RPMI8226 (cell line): ENCODE measurements at places on chromosomes 4 and X.

DNA sequence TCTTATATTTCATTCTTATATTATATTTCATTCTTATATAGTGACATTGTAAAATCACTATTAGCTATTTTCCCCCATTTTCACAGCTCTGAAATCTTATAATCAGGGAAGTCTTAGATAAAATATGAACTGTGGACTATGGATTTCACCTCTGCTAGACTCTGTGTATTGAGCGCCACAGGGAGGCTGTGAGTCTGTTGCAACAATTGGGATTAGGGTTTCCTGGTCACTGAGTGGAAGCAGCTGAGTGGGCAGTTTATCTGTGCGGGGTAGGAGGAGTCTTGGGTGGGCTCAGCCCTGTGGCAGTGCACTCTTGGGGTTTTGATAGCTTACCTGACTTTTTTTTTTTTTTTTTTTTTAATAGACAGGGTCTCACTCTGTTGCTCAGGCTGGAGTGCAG lies 249.5 kb downstream of the PTTG2 start:
- no peak for DNase-seq

DNA sequence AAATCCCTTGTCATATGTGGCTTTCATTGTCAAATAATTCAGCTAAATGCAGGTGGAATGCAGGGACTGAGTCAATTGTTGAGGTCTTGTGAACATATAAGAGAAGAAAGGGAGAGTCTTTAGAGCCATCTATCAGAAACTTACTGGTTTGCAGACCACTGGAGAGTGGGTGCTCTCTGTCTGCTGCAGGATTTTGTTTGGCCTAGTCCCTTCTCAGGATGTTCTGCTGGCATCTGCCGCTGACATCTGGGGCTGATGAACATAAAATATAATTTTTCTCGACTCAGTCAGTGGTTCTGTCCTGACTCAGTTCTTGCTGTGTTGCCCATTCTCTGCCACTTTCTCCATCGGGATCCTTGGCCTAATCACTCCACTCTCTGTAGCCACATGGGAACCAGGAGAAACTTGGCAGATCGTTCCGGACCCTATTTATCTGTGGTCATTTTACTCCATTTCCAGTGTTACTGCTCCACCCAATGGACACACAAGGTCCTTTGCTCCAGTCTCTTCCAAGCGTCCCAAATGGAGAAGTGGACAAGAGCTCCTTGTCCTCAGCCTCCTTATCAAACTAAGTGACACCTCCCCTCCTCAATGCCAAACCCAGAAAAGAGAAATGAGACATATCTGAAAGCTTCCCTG lies 436.2 kb downstream of the FAT4 start:
- DNase-seq = no peak

GRCh38 chr4:69702201-69702600 lies 49.2 kb upstream of the UGT2A1 start:
- DNase-seq = no peak

DNA sequence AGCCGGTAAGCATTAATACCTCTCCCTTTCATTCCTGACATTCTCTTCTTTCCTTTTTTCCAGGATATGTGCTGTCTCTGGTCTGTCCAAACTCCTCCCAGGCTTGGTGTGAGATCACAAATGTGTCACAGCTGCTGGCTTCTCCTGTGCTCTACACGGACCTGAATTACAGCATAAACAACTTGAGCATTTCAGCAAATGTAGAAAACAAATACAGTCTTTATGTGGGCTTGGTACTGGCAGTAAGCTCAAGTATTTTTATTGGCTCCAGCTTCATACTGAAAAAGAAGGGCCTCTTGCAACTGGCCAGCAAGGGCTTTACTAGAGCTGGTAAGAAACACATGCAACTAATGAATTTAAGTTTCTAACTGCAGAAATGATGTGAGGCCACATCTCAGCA lies 8.4 kb downstream of the NIPAL1 start:
- no peak for DNase-seq

DNA sequence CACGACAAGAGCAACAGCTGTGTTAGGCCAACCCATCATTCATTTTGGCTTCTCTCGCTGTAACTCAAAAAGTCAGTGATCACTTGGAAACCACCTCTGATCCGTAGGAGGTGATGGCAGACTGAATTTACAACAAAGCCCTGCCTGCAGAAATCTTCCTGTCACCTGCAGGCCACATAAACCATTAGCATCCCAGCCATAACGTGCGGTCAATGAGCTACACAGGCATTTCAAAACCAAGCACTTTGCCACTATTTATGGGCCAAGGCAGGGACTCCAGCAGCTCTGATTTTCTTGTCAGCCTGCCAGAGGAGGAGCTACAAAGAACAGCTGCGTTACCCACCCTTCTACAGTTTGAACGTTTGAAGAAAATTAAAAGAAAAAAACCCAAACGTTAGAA lies 228.1 kb upstream of the PPARGC1A start:
- DNase-seq = no peak

DNA sequence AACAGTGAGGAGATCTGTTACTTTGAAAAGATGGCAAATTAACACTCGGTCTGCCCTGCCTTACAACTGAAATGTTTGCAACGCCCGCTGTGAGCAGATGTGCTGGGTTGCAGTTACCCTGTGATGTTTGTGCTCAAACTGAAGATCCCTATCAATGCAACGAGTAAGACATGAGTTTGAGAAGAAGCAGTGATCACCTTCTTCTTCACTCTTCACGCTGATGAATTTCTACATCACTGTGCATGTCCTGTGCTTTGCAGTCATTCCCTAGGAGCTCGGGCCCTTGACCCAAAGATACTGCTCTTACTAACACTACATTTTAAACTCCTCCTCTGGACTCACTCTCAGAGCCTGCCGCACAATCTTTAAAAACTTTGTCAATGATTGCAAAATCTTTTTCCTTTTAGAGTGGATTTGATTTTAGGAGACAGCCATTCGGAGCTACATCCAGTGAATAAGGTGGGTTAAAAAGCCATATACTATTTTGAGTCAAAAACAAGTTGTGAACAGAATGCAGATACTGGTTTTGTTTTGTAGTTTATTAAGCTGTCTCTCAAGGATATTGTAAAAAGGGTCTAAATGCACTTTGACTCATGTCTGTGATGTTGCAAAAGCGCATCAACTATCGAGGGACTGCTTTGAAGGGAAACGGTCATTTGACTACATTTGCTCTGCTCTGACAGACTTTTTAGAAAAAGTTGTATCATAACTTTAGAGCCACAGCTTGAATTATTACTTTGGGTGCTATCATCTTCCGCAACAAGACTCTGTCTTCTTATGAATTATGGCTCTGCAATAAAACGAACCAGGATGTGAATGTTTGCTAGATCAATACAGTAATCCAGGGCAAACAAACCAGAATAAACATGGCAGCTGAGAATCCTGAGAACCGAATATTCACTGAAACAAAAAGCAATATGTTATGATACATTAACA lies 5.7 kb upstream of the RHOH start:
- DNase-seq = peak; percentile 53

DNA sequence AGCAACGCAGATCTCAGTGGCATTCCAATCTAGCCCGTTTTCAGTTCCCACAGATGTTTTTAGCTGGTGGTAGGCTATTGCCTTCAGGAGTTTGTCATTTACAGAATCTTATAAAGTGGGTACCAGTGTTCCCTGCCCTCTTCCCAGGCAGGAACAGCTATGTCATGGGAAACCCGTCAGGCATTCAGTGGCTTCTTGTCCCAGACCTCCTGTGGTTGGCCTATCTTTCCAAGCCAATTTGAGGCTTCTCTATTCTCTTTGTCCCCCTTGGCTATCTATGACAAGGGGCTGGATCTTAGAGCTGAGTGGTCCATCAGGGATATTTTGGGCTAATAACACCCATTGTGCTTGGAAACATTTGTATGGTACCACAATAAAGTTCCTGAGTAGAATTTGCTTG lies 33.6 kb upstream of the RPL34 start:
- no peak for DNase-seq

GRCh38 chr4:33060674-33061542 lies 2340.7 kb downstream of the PCDH7 start:
- peak; percentile 30 for DNase-seq

GRCh38 chrX:131394384-131394783 lies 105.3 kb upstream of the IGSF1 start:
- peak; percentile 75 for DNase-seq

DNA sequence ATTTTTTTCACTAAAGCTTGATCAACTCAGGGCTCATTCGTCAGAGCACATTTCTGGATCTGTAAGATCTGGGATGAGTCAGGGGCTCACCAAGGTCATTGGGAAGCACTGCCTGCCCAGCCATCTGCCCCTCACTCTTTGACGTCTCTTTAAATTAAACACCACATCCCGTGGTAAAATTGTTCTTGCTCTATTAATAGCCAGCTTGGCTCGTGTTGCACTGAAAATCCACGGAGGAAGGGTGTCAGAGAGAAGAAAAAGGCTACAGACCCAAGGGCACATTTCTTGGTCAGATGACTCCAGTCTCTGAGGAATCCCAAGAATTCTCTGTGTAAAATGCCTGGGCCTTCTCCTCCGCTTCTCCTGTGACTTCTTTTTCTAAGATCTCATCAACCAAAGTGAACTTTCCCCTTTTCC lies 45.7 kb upstream of the GATB start:
- DNase-seq = no peak

GRCh38 chrX:115940888-115941332 lies 229.6 kb upstream of the AGTR2 start:
- peak; percentile 91 for DNase-seq

DNA sequence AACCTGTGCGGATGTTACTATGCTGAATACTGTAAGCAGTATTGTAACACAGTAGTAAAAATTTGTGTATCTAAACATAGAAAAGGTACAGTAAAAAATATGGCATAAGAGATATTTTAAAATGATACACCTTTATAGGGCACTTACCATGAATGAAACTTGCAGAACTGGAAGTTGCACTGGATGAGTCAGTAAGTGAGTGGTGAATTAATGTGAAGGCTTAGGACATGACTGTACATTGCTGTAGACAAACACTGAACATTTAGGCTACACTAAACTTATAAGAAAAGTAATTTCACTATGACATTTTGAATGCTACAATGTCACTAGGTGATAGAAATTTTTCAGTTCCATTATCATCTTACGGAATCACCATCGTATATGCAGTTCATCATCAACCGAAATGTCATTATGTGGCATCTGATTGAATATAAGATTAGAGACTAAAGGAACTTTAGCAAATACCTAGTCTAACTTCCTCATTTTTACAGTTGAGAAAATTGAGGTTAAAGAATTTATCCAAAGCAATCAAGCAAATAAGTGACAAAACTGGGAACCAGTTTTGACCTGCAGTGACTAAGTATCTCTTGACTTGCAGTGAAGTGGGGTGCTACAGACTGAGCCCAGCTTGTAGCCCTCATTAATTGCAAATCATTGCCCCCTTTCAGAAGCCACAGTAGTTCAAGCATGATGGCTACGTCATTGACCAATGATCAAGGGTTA lies 55.3 kb downstream of the EGF start:
- DNase-seq = no peak

DNA sequence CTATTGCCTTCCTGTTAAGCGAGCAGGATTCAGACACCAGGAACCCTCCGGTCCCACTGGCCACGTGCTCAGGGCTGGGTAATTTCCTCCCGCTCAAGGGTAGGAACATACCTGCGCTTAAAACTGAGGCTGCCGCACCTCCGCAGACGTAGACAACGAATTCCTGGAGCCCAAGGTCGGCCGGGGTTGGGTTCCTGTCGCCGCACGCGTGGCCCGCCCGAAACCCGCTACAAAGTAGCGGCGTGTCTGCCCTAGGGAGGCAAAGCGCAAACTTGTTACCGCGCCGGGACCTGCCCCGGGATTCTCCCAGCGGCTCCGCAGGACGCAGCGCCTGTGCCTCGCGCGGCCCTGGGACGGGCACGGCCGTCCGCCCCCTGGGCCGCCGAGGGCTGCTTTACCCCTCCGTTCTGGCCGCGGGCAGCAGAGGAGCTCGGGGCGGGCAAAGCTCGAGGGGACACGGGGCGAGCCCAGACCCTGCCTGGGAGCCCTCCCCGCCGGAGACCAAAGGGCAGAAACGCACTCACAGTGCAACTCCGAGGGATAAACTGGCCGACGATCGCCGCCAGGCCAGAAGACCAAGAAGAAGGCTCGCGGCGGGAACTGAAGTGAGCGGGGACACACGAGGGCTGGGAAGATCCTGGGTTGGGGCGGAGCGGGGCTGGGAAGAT lies at the start of gene ERVMER34-1:
Gene ERVMER34-1 (minus strand): TSS at position 607 of the 668 bp plus-strand sequence. CDS start 5,905 bp downstream, outside the sequence.
- no peak for DNase-seq

- no peak for DNase-seq
These were observed 176.7 kb downstream of the LDB2 start for GRCh38 chr4:16721613-16722291.

DNA sequence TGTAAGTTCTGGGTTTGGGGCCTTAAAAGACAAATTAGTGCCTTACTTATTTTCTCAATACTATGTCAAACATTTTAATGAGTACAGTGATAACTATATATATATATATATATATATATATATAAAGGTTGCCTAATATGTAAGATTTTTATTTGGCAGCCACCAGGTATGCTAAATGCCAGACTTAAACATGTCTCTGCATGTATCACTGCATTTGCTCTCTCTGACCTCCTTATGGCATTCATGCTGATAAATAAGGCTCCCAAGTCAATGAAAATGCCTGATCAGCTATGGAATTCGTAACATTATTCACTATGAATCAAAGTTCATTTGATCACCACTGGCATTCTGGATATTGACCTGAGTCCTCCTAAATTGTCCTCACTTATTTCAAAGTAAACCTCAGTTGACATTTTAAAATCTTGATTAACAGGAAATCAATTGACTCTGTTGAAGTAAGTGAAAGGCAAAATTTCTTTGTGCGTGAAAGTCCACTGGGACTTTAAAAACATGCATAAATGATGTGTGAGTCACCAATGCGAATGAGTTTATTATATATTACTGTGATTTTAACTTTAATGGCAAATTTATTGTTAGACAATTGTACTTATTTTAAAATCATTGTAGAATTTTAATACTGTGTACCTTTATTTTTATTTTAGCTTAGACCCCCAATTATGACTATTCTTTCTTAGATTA lies 29.2 kb upstream of the AREG start:
- DNase-seq = no peak

GRCh38 chr4:147863808-147864472 lies 132.1 kb downstream of the ARHGAP10 start:
- DNase-seq = no peak

- DNase-seq = no peak
These were observed 269.8 kb downstream of the BCOR start for GRCh38 chrX:39827951-39828350.

DNA sequence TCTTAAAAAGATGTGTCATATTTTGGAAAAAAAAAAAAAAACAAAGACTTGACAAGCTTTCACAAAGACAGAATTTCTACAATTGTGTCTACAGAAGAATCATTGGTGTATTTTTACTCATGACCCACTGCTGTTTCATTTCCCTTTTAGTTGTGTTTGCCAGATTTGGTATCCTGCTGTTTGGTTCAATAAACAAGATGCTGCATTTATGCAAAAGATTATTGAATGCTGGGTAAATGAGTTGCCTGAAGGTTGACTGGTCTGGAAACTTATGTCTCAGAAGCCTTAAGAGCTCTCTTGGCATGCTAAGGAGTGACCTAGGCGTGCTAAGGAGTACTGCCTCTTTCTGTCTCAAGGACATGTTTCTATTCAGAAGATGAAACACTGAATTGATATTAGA lies 64.9 kb upstream of the NPY2R start:
- no peak for DNase-seq
